ENCODE measurements at places on chromosomes 11 and 22. TPM values are rescaled to one million over a fixed set of nuclear protein-coding genes. Genes with fewer than 3 reads are reported as not detected.

Gene MMP12
- not detected for total RNA-seq

Gene MUC6
- not detected for total RNA-seq

Gene MMP13
- total RNA-seq = not detected

Gene OR51G1
- total RNA-seq = not detected

Gene APLNR
- total RNA-seq = 8.8 TPM

Gene TRIM51
- total RNA-seq = not detected

Gene SLC25A17
- 4.7 TPM for total RNA-seq

Gene MS4A7
- 18.5 TPM for total RNA-seq

Gene BTG4
- not detected for total RNA-seq

Gene LARGE2
- total RNA-seq = not detected

Data from heart right ventricle (tissue), 16 donors.